ENCODE measurements at places on chromosomes 6 and 20. TPM values are rescaled to one million over a fixed set of nuclear protein-coding genes. Genes with fewer than 3 reads are reported as not detected.

The TMEM244 gene
- total RNA-seq = not detected

The CRYBG1 gene
- 11.5 TPM for total RNA-seq

The RAB32 gene
- total RNA-seq = 7.3 TPM

The NFKBIE gene
- 68.6 TPM for total RNA-seq

The LTA gene
- not detected for total RNA-seq

The EFCAB8 gene
- 0.26 TPM for total RNA-seq

The FOXQ1 gene
- 4.9 TPM for total RNA-seq

The SLC26A8 gene
- total RNA-seq = not detected

The MAP7 gene
- 28.7 TPM for total RNA-seq

The CAPN11 gene
- 0.66 TPM for total RNA-seq

The ZC2HC1B gene
- not detected for total RNA-seq

The VWA7 gene
- total RNA-seq = 6.3 TPM

Data from body of pancreas (tissue), 4 donors.